ENCODE measurements at places on chromosomes 11 and 22.

DNA sequence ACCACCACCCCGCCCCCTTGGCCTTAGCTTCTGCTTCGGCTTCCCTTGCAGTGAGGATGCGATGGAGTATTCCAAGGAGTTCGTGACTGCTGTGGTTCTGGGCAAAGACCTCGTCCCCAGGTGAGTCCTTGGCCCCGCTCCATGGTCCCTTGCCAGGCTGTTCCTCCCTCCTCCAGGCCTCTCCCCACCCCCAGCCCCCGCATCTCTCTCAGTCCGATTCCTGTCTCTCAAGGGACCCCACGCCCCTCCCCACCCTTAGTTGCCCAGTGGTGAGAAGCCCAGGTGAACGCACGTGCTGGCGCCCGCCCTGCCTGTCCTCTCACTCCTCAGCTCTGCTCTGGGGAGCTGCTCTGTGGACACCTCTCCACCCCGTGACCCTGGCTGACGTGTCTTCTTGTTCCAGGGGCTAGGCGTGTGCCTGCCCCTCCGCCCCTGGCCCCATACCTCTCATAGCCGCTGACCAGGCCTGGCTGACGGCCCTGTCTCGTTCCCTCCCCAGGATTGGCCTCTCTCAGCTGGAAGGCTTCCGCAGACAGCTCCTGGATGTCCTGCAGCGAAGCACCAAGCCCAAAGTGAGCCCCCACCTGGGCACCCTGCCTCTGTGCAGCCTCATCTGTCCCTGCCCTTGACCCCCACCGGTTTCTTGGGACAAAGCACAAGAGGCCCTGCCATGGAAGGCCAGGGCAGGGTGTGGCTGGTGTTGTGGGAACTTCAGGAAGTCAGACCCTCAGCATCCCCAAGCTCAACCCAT, 14.6 kb upstream of the MYRF start:
- DNase-seq, result no peak

- no peak for DNase-seq
These were observed 58.4 kb downstream of the BCR start for GRCh38 chr22:23238707-23239106.

DNA sequence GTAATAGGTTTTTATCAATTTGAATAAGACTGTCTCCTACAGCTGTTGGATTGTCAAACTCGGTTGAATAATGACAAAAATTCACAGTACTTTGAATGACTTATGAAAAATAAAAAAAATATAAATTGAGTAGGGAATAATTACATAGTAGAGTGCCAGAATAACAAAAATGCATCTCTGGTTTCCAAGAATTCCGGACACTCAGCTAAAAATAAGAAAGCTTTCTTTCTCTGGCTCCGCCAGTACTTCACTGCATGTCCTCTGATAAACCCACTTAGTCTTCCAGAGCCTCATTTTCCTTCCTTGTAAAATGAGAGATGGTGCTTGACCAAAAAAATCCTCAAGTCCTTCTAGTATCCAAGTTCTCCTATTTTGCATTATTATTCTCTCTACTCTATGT, 374.6 kb upstream of the LUZP2 start:
- no peak for DNase-seq

DNA sequence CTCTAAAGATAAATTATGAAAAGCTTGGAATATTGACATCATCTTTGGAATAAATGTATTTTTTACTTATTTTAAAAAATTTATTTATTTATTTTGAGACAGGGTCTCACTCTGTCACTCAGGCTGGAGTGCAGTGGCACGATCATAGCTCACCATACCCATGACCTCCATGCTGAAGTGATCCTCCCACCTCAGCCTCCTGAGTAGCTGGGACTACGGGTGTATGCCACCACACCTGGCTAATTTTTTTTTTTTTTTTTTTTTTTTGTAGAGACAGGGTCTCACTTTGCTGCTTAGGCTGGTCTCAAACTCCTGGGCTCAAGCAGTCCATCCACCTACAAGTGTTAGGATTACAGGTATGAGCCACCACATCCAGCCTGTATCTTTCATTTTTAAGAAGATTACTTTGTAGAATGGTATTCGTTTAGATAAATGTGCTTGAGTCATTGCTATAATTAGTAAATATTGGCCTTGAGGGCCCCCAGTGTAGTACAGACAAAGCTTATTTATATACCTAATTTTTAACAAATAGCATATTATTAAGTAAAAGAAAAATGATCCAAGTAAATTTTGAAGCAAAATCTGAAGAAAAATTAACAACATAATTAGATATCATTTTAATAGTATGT, 8.5 kb downstream of the SWAP70 start:
- DNase-seq, result no peak

DNA sequence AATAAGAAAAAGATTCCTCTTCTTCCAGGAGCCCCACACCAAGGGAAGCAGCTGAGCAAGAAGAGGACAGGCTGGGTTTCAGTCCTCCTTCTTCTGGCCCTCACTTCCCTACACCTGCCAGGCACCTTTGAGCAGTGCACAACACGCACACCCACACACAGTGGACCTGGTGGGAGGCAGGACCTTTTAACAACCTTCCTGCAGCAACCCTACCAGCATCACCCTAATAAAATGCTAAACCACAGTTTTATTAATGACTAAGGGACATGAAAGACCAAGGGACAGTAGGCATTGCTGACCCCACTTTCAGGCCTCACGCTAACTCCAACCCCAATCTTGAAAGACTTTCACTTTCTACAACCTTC, 12.2 kb downstream of the ARAP1 start:
- no peak for DNase-seq

DNA sequence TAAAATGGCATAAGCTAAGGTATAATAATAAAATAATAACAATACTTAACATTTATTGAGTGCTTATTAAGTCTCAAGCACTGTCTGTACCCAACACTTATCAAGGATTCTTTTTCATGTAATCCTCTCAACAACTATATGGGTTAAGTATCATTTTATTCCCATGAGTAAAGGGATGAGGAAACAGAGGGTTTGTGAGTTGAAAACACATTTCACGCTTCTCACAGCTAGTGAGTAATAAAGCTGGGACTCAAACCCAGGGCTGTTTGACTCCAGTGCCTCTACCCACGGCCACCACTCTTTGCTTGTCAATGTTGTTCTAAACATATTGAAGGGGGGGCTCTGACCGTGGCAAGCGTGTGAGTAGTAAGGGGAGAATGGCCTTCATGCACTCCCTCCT, 8.7 kb downstream of the CD3E start:
- no peak for DNase-seq

DNA sequence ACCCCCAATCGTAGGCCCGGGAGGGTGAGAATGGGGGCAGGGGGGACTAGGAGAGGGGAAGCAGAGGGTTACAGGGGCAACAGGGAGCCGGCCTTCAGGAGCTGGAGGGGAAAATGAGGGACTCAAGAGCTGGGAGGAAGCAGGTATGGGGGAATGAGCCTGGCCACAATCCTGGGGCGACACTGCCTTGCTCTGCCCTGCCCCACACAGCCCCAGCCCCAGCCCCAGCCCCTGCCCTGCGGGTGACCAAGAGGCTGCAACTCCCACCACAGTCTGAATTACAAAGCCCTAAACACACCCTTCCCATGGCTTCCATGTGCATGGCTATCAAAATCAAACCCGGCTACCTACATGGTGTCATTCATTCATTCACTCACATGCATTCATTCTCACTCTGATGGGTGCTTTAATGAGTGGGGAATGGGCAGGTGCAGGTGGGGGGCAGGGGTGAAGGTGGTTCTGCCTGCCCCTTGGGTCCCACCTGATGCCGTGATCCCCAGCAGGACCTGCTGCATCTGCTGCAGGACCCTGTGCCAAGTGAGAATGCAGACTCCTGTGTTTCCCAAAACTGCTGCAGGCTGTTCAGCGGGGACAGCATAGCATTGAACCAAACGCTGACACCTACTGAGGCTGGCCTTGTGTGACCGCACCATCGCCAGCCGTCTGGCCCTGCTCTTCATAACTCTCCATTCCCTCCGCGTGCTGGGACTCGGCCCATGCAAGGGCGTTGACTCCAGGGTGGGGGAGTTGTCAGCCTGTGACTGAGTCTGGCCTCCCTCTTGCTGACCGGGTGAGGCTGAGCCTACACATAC, 9.5 kb upstream of the LINC01488 start:
- no peak for DNase-seq

- DNase-seq, result no peak
These were observed 4.3 kb upstream of the GLYATL1 start for GRCh38 chr11:58934945-58935513.

GRCh38 chr22:31481129-31481528, 8.5 kb downstream of the EIF4ENIF1 start:
- DNase-seq, result no peak

DNA sequence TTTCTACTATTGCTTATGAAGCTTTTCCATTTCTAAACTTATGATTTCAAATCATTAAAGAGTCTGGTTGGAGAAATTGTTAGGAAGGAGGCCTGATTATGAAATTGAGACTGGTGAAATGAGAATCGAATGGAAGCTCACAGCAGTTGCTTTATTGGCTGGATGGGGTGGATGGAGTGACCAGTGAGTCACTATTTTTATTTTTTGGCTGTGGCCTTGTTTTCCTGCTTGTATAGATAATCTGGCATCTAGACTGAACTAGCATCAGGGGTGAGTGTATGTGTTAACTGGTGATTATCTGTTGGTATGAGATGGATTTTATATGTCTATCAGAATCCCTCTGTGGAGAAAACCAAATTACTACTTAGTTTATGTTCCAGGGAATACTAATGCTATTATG, 36.2 kb downstream of the UVRAG start:
- no peak for DNase-seq

- DNase-seq, result no peak
These were observed 55.7 kb downstream of the FAM168A start for GRCh38 chr11:73542175-73542574.
